ENCODE measurements at places on chromosomes 16 and 17.

DNA sequence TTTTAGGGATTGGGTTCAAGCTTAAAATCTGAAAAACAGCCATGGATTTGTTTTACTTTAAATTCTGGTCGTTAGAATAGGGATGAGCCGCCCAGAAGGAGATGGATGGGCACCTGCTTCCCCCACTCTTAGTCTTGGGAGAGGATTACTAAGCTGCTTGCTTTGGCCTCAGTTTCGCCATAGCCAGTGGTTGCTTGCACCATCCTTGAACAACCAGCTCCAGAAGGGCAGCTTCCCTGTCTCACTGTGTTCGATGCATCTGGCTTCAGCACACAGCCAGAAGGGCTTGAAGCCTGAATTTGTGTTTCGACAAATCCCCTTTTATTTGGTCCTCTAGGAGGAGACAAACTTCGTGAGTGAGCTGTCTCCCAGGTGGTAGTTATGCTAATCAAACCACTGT is 7.1 kb downstream of the CYB5D2 start:
- DNase-seq: no peak

- DNase-seq: no peak
These were observed 49.2 kb upstream of the MYH2 start for GRCh38 chr17:10598621-10599020.

GRCh38 chr16:47025641-47026040 is 52.2 kb upstream of the DNAJA2 start:
- DNase-seq: no peak

DNA sequence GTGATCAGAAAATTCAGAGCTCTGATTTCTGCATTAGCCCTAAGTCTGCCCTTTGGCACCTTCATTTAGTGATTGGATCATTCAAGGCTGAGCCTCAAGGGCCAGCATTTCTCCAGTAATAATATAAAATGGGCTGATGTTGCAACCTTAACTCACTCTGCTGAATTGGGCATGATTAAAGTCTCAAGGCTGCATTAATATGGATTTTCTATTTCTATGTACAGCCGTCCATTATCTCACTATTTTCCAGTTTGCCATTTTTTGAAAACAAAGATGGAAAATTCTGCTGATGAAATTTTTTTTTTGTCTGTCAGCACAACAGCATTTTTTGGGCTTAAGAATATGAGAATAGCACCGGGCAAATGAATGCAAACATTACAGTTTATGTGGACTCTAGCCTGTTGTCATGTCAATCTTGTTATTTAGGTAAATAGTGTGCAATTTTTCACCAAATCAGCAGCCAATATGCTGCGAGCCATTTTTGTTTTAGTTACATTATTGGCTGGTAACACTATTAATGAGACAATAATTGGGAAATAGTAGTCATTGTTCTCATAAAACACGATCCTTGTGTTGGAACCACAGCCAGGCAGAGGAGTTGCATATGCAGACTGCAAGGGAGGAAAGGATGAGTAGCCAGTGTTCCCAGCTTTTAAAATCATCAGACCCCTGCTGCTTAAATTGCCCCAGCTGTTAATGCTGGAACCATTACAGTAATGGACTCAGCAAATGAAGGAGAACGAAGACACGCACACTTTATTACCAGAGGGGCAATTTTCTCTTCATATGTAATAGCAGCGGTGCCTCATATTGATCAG is 10.5 kb downstream of the FTO start:
- DNase-seq: no peak

DNA sequence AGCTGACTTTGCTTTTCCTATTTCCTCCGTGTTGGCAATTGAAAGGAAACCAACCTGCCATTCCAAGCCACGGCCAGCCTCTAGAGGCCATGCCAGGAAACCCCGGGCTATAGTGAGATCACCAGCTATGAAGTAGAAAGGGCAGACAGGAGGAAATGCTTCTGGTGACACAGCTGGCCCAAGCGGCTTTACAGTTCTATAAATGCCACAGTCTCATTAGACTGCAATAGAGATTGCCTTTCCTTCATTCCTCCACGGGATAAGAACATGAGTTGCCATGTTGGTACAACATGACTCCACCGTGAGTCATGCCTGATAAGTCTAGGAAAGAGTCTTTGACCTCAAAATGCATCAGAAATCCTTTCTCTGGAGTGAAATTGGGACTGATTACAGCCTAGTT is 384.9 kb downstream of the GRIN2A start:
- DNase-seq: no peak

DNA sequence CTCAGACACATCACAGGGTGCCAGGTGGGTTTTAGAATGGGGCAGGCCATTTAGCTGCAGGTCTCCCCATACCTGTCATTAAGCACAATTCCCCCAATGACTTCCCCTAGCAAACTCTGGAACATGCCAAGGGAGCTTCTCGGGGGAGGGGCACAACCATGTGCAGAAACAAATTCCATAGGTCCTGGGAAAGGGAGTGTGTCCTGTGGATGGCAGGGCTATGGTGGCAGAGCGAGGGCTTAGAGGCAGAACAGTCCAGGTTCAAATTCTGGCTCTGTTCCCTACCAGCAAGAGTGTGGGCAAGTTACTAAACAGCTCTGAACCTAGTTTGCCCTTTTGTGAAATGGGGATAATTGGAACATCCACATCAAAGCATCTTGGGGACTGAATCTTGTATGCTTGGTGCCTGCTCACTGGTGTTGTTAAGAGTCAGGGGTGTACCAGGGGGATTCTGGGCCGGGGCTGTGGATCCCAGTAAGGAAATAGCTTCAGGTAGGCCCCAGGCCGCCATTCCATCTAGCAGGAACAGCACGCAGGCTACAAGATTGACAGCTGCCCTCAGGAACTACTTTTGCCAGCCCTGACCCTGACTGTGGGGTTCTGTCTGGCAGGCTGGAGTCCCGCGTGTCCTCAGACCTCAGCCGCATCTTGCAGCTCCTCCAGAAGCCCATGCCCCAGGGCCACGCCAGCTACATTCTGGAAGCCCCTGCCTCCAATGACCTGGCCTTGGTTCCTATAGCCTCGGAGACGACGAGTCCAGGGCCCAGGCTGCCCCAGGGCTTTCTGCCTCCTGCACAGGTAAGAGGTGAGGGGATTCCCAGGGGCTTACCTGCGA is 5.6 kb upstream of the DCAF7 start:
- no peak for DNase-seq

Measured in stimulated activated CD8-positive, alpha-beta memory T cell treated with anti-CD3 and anti-CD28 coated beads, Interleukin-15, amount 100 ng/mL, for 24 hours (primary cell).